ENCODE measurements at places on chromosomes 2 and 18.

DNA sequence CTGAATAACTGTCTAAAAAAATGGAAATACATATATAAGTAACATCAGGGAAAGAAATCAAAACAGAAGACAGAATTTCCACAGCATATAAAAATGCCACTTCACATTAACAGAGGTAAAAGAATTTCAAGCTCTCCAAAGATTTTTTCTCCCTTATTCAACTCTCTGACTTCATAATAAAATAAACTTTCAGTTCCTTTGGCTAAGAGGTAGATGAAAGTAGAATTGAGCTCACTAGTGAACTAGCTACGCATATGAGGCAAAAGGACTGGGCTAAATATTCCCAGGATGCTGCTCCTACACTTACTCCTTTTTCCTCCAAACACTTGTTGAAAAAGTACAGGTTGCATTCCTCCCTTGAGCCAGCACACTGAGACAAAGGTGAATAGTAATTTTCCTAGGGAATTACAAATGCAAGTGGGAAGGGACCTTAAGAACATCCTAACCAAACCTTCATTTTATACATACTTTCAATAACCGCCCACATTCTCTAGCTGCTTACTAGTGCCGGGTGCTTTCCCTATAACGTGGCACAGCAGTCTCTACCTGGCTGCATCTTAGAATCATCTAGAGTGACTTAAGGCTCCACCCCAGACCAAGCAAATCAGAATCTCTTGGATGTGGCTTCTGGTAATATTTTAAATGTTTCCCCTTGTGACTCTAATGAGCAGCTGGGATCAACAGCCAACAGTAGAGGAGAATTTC lies 136.6 kb downstream of the MTCL1 start:
- DNase-seq: no peak

DNA sequence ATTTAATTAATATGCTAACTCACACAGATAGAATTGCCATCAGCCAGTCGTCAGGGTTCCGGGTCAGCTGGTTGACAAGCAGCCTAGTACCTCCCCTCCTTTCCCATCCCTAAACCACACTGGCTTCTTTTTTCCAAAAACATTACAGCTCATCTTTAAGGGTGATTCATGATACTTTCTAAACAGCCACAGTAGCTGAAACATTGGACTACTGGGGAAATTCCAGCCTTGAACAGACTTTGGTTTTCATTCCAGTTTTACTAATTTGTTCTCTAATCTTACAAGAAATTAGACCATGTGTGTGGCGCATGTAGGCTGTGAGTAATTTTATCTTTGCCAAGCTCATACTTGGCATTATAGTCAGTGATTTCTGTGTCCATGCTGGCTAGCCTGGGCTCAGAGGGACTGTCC lies 110.8 kb downstream of the FMNL2 start:
- no peak for DNase-seq

DNA sequence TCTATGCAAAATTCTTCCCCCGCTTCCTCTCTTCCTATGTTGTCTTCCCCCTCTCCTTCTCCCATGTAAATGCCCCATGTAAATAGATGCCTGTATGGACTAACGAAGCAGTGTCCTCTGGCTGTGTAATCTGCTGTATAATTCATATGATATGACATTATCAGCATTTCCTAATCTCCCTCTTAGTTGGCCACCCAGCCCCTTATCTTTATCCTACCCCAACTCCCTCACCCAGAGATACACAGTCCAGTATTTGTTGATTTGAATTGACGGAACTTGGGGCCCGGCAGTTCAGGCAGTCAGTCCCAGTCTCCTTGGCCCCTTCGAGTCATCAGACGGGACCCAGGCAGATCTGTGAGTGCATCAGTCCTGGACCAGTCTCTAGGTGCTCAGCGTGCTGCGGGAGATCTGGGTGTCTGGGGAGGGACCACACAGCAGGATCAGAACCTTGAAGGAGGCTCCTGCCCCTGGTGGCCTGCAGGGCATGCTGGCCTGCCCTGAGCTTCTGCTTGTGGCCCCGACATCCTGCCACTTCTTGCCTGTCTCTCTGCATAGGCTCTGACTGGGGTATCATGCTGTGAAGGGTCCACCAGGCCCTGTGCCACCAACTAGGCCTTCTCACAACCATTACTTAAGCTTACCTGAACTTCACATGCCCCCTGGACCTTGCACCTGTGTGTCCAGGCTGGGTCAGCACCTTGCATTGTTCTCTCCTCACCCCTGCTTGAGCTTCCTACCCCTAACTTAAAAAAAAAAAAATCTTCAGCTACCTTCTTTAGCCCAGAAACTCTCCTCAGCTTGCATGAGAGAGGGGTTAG lies 88.1 kb upstream of the ATL2 start:
- DNase-seq: no peak

GRCh38 chr18:54983041-54983686 lies 23.9 kb upstream of the CCDC68 start:
- DNase-seq: no peak

DNA sequence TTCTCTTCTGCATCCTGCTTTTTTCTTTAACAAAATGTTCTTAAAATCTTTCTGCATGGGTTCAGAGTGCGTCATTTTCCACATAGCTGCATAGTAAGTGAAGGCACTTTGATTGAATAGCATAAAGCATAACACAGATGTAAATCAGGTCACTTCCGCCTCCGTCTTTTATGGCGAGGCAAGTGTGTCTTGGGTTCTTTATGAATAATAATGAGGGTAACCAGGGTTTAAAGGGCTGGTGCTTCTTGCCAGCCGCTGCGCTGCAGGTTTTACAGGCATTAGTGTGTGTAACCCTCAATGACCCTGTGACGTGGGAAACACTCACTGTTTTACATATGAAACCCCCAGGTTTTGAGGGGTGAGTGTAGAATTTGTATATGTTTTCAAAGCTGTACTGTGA lies 164.2 kb downstream of the MYT1L start:
- DNase-seq: no peak

GRCh38 chr2:159617646-159618045 lies 1.3 kb upstream of the BAZ2B start:
- DNase-seq: no peak

DNA sequence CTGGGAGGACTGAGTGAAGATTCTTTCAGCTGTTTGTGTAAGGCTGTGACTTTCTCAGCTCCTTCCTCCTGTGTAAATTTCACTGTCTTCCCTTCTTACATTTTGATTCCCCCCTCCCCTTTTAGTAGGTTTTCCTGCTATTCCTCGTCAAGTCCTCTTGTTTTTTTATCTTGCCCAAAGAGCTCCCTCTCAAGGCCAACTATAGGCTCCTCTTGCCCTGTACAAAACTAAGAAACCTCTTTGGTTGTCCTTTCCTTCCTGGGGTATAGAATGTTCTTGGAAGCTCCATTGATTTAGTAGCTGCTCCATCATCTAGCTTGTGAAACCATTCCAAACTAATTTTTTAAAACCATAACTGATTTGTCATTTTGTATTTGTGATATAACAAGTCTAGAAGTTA lies 7.3 kb downstream of the CCDC121 start:
- no peak for DNase-seq

GRCh38 chr2:170509452-170510193 lies 205.5 kb upstream of the SP5 start:
- no peak for DNase-seq

DNA sequence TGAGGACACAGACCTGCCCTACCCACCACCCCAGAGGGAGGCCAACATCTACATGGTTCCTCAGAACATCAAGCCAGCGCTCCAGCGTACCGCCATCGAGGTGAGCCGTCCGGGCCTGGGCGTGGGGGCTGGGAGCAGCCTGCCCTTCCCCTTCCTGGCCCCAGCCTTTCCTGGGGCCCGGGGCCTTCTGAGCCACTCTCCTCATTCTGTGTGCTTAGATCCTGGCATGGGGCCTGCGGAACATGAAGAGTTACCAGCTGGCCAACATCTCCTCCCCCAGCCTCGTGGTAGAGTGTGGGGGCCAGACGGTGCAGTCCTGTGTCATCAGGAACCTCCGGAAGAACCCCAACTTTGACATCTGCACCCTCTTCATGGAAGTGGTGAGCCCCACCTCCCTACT lies 157.9 kb downstream of the DYSF start:
- no peak for DNase-seq

GRCh38 chr18:3323900-3324299 lies 62.0 kb downstream of the MYL12B start:
- DNase-seq: no peak

DNA sequence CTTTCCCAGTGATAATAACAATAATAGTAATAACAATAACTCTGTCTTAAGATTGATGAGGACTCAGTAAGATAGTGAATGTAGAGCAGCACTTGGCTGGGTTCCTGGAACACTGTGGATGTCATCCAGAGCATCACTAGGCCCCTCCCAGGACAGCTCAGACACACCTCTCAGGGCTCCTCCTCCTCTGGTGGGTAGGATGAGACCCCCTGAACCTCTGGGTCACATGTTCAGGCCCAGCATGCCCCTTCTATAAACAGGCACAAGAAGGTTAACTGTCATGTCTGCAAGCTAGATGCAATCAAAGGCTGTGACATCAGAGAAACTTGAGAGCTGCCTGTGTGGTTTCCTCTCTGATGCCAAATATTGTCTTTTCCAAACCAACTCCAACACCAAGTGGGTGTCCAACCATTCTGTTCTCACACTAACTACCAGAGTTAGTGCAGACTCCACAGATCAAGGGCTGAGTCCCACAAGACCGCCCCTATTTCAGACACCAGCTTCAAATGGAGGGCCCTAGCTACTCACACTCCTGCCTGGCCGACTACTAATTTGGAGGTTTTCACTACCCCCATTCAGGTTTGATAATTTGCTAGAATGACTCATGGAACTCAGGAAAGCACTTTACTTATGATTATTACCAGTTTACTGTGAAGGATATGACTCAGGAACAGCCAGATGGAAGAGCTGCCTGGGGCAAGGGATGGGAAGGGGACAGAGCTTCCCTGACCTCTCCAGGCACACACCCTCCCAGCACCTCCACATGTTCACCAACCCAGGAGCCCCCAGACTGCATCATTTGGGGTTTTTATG lies 46.4 kb upstream of the BZW1 start:
- DNase-seq: no peak

- no peak for DNase-seq
Observed at GRCh38 chr2:237496428-237496827, 9.4 kb downstream of the MLPH start.

- no peak for DNase-seq
Observed at GRCh38 chr2:39514825-39515224, 77.7 kb upstream of the MAP4K3 start.

- DNase-seq: no peak
Observed at GRCh38 chr18:56475250-56475649, 163.1 kb downstream of the TXNL1 start.

DNA sequence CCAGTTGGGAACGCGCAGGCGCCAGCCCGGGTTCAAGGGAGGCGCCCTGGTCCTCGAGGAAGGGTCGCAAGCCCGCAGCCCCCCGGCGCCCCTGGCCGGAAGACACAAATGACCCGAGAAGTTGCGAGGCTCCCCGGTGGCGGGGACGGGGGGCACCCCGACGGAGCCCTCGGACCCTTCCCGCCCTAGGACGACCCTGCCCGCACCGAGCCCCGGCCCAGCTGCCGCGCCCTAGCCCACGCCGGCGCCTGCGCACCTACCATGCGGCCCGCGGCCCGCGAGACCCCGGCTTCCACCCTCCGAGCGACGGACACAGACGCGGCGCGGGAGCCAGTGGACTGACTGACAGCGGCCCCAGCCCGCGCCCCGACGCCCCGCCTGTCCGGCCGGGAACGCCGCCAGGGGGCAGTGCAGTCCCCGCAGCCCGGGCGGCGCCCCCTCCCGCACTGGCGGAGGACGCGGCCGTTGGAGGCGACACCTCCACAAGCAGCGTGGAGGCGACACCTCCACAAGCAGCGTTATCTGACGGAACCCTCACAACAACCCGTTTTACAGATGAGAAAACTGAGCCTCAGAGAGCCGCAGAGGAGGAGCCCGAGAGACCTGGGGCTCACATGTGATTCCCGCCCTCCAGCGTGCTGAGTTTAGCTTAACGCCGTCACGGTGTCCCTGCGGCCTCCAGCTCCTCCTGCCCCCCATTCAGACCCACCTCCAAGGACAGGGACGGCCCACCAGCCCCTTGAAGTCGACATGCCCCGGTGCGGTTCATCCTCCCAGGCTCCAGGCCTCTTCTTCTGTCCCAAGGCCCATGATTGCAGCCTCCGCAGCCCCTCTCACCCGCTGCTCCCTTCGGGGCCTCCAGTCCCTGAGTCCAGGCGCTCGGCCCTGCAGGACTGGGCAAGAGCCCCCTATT lies at the start of gene NMUR1:
NMUR1 (minus strand) TSS at position 347 of the 913 bp plus-strand sequence; CDS start at position 263, 84 bp downstream.
- peak; percentile 73 for DNase-seq

DNA sequence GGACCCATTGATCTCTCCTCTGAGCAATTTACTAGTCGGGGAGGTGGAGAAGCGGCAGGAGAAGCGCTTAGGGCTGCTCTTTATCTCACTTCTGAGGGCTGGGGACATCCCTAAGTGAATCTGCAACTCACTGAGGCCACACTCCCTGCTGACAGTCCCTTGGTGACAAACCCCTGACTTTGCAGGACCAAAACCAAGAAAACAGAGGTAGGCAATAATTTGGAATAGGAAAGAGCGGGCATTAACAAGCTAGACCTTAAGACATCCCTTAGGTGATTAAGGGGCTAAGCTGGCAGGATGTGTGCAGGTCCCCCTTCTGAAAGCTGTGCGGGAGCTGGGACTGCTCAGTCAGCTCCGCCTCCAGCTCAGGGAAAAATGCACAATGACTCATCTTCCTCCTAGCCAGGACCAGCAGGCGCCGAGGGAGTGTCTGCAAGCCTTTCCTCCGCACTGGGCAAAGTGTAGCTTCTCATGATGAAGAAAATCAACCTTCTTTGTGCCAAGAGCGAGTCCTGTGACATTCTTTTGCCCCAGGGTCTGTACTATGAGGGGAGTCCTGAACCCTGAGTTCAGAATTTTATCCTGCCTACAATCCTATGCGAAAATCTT lies 63.3 kb downstream of the BOD1L2 start:
- DNase-seq: no peak

GRCh38 chr2:127525691-127526131 lies 578 bp downstream of the IWS1 start:
- no peak for DNase-seq

DNA sequence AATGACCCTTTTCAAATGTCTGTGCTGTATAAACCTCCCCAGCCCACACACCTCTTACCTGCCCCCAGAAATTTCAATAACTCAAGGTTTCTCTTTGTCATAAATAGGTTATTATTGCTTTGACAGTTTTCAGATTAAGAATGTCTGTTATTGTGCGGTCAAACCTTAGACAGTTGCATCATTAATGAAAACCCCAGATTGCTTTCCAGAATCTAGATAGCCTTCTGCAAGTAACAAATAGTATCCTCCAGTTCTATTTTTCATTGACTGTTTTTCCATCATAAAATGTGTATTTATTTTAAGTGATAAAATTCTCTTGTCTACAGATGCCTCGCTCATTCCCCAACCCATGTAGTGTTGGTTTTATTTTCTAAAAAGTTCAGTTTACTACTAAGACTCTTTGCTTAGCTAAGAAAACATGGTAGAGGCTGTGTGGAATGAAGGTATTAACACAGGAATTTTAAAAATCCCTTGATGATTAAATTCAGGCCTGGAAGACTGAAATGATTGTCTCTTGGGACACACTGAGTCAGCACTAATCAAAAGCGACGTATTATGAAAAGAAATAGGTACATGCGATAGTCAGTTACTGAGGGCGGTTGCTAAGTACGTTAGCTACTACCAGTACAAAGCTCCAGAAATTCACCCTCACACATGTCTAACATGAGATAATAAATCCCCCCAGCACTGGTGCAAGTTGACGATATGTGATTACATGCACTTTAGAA lies 38.4 kb upstream of the ITGAV start:
- no peak for DNase-seq

Measured in activated gamma-delta T cell (primary cell).